CD4-positive, alpha-beta T cell treated with Interleukin-6 at 100 ng/mL for 8 hours (primary cell): ENCODE measurements at places on chromosomes 1 and 21.

- DNase-seq, result no peak
Observed at GRCh38 chr1:187999973-188000372, 1171.2 kb downstream of the PLA2G4A start.

DNA sequence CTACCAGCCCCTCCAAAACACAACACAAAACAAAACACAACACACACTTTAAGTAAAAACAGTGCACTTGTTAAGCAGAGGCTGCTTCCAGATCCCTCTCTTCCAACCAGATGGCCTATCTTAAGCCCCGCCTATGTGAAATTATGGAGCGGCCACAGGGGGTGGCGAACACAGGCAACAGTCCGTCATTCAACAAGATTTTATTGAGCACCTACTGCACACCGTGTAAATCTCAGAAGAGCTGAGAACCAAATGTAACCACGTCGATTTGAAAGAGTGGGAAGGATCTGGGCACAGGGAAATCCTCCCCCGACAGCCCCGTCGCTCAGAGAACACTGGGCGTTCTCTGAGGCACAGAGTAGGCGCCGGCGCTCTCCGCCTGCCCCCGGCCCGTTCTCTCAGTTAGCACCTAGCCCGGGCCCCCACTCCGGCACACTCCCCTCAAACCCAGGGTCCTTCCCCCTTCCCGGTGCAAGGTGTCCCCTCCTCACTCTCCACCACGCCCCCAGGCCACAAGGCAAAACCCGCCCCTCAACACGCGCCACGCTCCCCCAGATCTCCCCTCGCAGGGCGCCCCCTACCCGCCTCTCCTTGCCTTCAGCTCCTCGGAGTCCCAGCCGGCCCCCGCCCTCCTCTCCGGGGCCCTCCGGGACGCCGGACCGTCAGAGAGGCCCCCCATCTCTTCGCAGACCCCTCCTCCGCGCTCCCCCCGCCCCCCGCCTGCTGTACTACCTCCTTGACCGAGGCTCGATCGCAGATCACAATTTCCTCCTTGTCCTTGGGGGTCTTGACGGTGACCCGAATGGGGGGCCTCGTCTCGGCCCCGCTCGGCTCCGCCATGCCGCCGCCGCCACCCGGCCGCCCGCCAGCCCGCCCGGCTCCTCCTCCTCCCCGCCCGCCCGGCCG is 483 bp downstream of the UBQLN4 start:
- peak; percentile 62 for DNase-seq

- DNase-seq, result no peak
Observed at GRCh38 chr1:186512698-186513457, 52.0 kb upstream of the PDC start.

GRCh38 chr21:14720237-14720636 is 174.1 kb upstream of the SAMSN1 start:
- DNase-seq, result no peak

DNA sequence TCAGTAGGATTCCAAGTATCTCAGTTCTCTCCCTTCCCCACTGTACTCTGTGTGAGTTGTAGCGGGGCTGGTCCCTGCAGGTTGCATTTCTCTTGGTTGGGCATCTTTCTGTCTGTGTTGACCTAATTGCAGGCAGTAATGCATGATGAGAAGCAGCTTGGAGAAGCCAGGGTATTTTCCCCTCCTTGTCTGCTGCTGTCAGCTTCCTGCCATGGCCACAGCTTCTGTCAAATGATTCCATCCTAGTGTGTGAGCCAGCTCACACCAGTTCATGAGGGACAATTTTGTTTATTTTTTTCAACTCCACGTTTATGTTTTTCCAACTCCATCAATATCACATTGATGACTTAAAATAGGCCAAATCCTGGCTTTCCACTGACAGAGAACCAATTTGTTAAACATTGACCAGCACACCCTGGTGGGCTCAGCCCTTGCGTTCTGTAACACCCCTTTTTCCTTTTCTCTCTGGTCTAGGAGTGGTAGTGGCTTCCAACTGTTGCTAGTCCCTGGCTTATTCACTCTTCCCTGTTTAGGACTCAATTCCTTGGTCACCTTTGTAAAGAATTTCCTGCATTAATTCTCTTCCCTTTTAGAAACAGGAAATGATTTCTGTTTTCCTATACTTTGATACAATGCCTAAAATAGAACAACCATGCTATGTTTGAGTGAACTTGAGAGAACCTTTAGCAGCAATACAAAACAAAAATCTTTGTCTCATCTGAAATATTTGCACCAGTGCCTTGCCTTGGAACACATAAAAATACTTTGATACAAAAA is 44.9 kb upstream of the APOBEC4 start:
- DNase-seq, result no peak

- DNase-seq, result no peak
Observed at GRCh38 chr21:41672543-41672915, 94.3 kb downstream of the RIPK4 start.

DNA sequence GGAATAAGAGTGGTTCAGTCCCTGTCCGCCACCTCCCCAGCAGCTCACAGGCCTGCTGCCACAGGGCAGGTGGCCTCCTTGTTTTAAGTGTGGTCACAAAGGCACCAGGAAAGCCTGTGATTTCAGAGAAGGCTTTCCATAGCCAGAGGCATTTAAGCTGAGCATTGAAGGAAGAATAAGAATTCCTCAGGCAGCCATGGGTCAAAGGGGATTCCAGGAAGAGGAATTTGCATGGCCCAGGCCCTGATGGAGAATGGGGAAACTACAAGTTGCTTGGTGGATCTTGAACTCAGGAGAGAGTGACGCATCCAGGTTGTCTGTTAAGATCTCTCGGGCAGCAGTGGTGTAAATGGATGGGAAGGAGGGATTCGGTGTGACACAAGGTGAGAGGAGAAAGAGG is 66.7 kb downstream of the KLHDC7A start:
- no peak for DNase-seq

GRCh38 chr1:16612332-16613172 is 812 bp downstream of the NBPF1 start:
- no peak for DNase-seq
